ENCODE measurements at places on chromosomes 4 and X. TPM values are rescaled to one million over a fixed set of nuclear protein-coding genes. Genes with fewer than 3 reads are reported as not detected.

Gene PRSS12
- total RNA-seq = 9.2 TPM

Gene HPSE
- 8.6 TPM for total RNA-seq

Gene TCEAL6
- total RNA-seq = not detected

GRCh38 chr4:168357941-168358340 is 39.4 kb upstream of the DDX60 start:
- no peaks in the 10 kb centered on the region for H3K27me3 ChIP-seq
- DNase-seq = no peak
- H3K36me3 ChIP-seq = peaks cover 26% of the 10 kb centered on the region
- no peaks in the 10 kb centered on the region for H3K4me1 ChIP-seq
- no peak overlapping the region for H3K27ac ChIP-seq

DNA sequence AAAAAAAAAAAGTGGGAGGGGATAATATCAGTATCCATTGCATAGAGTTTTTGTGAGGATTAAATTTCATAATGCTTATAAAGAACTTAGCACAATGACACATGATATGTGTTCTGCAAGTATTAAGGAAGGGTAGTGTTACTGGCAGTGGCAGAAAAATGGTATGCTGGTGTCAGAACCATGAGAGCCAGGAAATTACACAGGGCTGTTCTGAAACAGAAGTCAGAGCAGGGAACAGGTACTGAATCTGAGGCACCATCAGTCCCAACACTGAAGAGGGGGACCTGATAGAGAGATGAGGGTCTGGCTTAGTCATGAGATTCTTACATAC is 601.1 kb upstream of the GRIA3 start:
- H3K27ac ChIP-seq = no peak overlapping the region
- no peak for DNase-seq
- H3K36me3 ChIP-seq = no peaks in the 10 kb centered on the region
- H3K4me3 ChIP-seq = no peak overlapping the region

GRCh38 chr4:122823476-122823875 is 3.2 kb upstream of the FGF2 start:
- no peaks in the 10 kb centered on the region for H3K36me3 ChIP-seq
- H3K27me3 ChIP-seq = peaks cover 16% of the 10 kb centered on the region
- DNase-seq = no peak
- H3K4me1 ChIP-seq = no peaks in the 10 kb centered on the region
- H3K27ac ChIP-seq = no peak overlapping the region

DNA sequence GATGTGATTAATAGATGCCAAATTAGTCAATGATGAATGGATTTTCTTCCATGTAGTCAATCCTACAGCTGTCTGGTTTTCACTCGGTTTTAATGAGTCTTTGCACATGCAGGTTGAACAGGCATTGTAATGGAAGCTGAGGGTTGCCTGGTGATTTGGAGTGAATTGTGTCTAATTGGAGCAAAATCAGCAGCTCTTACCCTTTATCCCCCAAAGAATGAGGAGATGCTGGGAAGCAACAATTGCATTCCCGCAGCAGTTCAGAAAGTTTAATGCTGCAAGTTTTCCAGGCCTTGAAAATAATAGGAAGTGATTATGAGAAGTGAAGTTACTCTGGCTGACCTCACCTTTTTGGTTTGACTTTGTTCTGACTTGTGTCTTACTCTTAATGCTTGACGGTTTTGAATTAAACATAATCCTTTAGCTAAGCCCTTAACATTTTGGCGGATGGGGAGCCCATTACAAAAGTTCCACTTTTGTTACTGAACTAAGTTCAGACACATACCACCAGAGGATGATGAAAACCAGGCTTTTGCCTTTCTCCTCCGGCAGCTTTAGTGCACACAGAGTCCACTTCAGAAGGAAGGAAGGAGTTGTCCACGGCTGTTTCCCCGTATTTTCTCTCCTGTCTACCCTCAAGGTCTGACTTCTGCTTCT is 78.8 kb upstream of the TBC1D9 start:
- H3K27ac ChIP-seq = no peak overlapping the region
- no peak for DNase-seq
- no peaks in the 10 kb centered on the region for H3K36me3 ChIP-seq
- no peaks in the 10 kb centered on the region for H3K27me3 ChIP-seq

Measured in upper lobe of left lung (tissue), 6 donors.